ENCODE measurements at places on chromosomes 2 and 18.
A peak's percentile ranks its signal among the peaks of the same experiment; 100 is the strongest.

- no peak for DNase-seq
Measured at GRCh38 chr2:136347981-136348380, 230.0 kb upstream of the CXCR4 start.

DNA sequence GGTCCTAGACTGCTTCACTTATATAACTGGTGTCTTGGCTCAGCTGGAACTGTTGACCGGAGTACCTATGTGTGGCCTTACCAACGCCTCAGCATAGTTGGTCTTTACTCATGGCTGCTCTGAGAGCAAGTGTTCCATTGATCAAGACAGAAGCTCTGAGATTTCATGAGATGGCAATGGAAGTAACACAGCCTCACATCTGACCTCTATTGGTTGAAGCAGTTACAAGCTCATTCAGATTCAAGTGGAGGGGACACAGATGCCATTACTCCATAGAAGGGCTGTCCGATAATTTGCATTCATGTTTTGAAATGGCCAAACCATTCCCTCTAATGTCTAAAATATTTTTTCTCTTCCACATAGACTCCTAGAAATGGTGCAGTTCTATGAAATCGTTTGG, 46.4 kb upstream of the STK39 start:
- DNase-seq: peak; percentile 4

- no peak for DNase-seq
Measured at GRCh38 chr18:55780586-55781071, 192.6 kb upstream of the TCF4 start.

DNA sequence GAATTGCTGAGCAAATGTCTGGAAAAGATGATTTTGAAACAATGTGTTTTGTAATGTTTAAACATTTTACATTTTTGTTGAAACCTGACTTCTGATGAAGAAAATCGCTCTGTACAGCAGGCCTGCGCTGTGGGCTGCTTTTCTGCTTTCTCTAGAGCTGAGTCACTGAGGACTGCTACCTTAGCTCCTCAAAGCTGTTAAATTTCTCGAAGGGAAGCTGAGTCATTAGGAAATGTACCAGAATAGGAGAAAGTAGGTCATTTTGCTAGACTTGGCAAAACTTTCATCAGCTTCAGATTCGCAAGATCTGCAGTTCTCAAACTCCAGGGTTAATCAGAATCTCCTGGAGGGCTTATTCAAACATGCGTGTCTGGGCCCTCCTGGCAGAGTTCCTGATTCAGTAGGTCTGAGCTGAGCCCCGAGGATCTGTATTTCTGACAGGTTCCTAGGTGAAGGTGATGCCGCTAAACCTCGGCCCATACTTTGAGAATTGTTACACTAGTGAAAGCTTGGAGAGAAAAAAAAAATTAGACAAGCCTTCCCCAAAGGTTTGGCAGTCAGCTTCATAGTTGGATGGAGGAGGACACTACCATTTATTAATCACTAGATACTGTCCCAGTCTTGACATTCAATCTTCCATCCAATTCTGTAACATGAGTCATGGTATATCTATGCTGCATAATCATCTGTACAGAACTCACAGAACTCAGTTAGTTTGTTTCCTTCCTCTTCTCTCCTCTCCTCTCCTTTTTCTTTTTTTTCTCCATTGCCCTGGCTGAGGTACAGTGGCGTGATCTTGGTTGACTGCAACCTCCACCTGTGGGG, 297.6 kb downstream of the PARD3B start:
- DNase-seq: peak; percentile 85

- DNase-seq: no peak
Measured at GRCh38 chr2:204472375-204472774, 72.9 kb upstream of the PARD3B start.

DNA sequence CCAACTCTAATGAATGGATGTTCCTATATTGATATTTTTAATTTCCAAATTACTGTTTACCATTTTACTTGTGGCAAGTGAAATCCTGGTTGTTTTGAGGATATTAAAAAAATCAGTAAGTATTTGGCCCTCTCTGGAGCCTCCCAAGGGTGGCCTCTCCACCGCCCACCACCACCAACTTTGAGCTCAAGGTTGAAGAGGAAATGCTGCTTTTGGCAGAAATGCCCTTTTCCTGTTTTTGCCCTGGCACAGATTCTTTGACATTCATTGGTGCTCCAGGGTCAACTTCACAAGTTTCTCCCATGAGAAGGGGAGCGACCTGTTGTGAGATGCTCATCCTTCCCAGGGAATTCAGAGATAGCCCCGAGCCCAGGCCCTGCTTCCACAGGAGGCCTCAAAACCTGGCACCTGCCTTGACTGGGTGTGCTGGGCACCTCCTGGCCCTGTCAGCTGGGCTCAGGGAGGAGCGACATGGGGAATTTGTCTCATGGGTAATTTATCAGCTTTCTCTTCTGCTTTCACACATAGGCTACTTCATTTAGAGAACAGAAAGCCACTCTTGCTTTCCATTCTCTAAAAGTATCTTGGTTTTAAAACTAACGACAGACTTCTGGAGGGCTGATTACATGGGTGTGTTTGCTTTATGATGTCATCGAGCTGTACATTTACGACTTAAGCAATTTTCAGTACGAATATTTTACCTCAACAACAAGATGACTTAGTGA, 6.9 kb downstream of the CD8A start:
- DNase-seq: no peak

GRCh38 chr2:144453486-144454158, 66.3 kb downstream of the ZEB2 start:
- no peak for DNase-seq

DNA sequence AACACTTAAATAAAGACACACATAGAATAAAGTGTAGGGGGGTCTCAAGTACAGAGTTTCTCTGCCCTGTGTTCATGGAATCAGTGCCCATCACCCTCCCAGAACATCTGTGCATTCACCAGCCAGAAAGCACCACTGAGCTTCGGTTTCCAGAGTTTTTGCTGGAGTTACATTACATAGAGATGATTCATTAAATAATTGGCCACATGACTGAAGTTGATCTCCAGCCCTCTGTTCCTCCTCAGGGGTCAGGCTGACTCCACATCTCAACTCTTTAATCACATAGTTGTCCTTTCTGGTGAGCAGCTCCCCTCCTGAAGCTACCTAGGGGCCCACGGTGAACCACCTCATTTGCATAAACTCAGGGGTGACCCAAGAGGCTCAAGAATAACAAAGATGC, 129.8 kb downstream of the METTL4 start:
- DNase-seq: no peak

DNA sequence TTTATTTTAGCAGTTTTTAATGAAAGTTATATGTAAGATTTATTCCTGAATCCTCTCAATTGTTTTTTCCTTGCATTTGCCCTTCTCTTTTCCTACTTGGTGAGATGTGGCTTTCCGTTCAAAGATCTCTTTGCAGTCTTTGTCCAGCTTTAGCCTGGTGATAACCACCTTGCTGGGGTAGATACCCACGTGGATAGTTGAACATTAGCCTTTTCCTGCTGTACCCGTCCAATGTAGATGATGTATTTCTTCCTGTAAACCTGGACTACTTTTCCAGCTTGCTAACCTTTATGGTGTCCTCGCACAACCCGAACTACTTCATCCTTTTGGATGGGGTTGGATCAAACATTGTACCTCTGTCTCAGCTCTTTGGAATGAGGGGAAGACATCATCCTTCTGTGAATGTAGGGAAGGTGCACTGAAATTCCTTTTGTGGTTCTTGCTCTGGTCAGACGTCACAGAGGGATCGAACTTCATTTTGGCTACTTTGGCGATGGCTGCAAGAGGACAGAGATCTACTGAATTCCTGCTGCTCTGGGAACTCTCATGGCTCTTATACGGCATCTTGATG, 293.2 kb upstream of the EPAS1 start:
- no peak for DNase-seq

GRCh38 chr18:70411876-70412435, 123.1 kb downstream of the SOCS6 start:
- DNase-seq: no peak

DNA sequence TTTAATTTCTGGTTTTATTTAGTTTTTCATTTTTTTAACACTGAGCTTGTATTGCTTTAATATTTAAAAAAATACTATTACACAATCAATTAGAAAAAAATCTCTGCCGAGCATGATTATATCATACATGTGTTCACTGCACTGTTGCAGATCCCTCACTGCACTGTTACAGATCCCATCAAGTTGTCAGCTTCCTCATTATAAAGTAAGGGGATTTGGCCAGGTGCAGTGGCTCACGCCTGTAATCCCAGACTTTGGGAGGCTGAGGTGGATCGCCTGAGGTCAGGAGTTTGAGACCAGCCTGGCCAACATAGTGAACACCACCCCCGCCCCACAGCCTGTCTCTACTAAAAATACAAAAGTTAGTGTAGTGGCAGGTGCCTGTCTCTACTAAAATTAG, 33.0 kb upstream of the METTL21A start:
- DNase-seq: no peak

DNA sequence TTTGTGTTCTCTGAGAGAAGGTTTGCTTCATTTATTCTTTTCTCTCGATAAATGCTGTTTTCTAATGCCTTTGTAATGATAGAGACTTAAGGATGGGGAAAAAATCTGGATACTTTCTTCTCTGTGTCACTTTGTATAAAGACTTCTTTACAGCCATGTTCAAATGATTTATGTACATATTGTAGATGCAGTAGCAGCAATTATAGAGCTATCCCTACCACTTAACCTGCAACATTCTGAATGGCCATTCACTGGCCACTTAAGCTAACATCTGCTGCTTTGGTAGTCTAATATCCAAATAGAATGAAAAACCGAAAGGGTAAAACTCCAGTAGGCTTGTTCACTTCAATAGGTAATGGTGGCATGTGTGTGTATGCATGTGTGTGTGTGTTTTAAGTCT, 97.8 kb downstream of the CSRNP3 start:
- no peak for DNase-seq

DNA sequence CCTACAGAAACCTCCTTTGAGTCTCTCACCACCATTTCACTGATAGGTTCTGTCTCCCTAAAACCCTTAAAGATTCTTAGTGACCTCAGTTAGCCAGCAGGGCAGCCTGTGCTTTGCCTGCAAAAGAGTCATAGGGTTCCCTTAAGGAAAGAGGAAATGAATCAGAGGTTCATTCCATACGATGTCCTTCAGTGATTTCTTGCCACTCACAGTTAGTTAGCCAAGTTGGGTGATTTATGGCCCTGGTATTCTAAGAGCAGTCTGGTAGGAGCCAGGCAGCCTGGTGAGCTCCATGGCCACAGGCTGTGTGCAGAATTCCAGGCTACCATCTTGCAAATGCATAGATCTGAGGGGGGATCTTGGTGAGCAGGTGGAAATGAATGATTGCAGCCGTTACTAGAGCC, 18.7 kb upstream of the CCBE1 start:
- peak; percentile 96 for DNase-seq

DNA sequence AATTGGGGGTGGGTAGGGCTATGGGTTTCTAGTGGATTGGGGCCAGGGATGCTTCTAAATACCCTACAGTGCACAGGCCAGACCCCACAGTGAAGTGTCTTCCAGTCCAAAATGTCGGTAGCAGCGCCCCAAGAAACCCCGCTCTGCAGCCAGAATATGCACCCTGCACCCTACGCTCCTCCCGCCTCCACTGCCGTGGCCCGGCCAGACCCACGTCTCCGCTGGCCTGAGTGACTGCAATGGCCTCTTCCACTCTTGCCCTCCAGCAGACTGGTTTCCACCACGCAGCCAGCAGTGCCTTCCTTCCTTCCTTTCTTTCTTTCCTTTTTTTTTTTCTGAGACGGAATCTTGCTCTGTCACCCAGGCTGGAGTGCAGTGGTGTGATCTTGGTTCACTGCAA, 91.4 kb upstream of the TAF1B start:
- DNase-seq: no peak

DNA sequence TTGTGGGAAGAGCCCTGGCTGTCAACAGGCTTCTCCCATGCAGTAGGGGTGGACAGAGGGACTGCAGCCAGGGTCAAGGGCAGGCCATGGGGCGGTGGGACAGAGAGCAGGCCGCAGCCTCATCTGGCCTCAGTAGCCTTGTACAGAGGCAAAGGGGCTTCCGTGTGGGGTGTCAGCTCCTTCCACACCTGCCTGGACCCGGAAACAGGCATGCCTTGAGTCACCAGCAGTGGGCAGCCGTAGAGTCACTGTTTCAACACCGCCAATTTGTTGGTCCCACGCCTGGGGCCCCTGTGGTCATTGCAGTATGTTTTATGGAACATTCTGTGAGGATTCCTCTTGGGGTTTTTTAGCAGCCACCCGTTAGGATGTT, 173.0 kb downstream of the SMAD7 start:
- DNase-seq: no peak

DNA sequence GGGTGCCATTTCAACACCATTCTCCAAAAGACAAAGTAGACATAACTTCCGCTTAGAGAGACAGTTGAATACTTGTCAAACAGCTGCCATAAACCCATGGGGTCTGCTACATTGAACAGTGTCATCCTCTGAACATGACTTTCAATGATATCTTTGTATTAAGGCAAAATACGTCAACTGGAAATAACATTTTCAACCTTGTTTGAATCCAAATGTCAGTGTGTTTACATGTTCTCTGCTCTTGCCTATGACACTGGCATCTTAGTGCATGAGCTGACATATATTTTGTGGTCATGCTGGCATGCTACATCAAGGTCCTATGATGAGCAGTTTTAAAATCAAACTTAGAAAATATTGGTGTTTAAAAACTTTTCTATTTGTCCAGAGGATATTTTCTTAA, 1548.1 kb upstream of the LRRTM1 start:
- DNase-seq: no peak

DNA sequence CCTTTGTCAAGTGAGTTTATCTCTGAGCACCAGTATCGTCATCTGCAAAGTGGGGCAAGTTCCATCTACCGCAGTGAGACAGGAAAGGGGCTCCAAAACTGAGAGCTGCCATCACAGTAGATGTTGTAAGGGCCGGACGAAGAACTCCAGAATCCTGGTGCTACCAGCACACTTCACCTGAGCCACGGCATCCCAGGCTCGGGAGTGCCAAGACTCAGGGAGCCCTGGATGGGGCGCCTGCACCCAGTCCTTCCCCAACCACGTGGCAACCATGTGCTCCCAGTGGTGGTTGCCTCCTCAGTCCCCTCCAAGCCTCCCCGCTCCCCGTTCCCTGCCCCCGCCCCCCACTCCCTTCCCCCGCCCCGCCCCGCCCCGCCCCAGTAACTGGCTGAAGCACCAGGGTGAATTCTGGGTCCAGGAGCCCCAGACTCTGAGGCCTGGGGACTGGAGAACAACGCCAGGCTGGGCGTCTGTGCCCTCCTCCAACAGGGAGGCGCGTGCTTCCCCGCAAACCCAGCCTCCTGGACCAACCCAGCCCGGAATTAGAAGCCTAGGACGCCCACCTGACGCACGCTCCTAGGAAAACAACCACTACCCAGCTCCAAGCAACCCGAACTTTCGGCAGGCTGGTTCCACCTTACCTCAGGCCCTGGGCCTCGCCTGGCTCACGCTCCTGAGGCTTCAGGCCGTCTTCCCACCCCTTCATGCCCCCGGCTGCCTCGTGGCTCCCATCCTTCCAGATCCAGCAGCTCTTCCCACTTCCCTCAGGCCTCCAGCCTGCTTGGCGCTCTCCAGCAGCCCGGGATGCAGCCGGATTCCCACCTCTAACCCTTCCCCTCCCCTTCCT, 67.6 kb downstream of the LAMA3 start:
- no peak for DNase-seq

DNA sequence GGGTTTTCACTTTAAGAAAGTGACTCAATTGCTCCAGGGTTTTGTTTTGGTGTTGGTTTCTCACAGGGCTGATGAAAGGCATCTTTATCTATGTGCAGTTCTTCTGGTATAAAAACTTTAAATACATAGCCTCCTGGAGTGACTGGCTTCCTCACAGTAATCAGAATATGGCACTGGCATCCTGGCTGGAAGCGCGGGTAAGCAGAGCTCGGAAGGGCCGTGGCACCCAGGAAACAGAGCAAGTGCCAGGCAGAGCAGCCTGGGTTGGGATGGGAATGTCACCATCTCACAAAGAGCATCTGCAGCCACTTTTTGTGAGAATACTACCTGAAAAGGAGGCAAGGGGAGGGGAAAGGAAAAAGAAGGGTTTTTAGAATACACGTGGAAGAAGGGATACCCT, 534.7 kb downstream of the PLCL1 start:
- no peak for DNase-seq

All from ACHN (cell line).